ENCODE measurements at places on chromosomes 5 and 9.

DNA sequence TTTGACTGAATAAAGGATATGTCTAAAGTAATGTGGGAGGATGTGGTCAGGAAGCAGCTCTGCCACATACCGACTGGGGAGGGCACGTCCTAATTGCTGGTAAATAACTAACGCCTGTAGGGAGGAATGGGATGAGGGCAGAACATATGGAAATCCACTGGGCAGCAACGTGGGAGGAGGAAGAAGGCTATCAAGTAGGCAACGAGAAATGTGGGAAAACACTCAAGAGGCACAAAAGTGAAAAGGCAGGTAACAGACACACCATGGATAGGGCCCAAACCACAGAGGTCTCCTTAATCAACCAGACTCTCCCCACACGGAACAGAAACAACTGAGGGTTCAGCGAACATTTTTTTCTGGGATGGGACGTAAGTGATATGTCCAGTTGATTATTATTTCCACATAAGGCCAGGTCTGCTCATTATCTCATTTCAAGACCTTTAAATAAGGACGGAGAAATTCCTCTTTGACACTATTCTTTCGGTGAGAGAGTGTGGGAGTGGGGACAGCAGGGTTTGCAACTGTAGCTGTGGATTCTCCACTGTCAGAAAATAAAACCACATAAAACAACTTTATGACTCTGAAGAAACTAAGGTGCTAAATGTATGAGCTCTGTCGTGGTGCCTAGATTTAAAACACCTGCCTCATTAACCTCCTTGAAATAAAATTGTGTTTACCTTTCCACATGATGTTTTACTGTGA, 17.0 kb downstream of the IARS1 start:
- DNase-seq: no peak

GRCh38 chr5:151900891-151901290, 23.8 kb downstream of the GLRA1 start:
- DNase-seq: no peak

DNA sequence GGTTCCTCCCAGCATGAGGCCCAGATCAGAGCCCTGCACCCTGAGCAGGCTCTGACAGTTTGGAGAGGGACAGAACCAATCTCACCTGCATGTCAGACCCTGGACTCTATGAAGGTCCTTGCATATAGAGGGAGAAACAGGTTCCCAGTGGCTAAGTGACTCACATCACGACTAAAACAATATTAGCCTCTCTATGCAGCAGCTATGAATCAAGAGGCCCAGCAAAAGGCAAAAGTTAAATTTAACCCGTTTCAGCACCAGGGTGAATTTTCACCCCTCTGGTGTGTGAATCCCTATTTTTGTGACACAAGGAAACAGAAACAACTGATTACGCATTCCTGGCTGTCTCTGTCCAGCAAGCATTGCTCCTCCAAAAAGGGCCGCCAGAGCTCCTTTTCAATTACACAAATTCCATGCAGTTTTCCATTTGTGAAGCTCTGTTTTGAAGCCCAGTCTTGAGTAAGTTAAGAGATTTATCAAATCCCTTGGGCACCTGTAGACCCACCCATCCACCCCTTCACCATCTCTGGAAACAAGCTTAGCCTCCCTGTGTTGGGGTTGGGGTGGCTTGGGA, 136.6 kb downstream of the GABBR2 start:
- DNase-seq: no peak

GRCh38 chr5:98997000-98997399, 68.2 kb upstream of the CHD1 start:
- DNase-seq: no peak

DNA sequence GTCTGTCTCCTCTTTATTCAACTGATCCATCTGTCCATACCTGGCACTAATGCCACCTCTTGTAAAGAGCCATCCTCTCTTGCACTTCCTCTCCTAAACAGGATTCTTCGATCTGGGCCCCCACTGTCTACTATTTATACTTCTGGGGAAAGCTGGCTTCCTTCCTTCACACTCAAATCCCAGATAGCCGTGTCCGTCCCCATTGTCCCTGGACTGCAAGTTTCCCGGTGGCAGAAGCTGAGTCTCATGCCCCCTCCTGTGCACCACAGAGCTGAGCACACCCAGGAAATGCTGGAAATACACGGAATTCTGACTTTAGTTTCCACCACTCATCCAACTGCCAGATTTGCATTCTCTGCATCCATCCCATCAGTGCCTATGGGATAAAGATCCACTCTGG, 84.0 kb downstream of the MARCHF11 start:
- no peak for DNase-seq

GRCh38 chr5:124920909-124921666, 174.6 kb upstream of the ZNF608 start:
- no peak for DNase-seq

- no peak for DNase-seq
These were observed 35.4 kb downstream of the DOCK8 start for GRCh38 chr9:250039-250438.
